Activated effector memory CD4-positive, alpha-beta T cell treated with Interleukin-2 at 50 U/mL for 16 hours (primary cell): ENCODE measurements at places on chromosomes 3 and 15.

- no peak for DNase-seq
Observed at GRCh38 chr3:30428251-30428650, 178.2 kb upstream of the TGFBR2 start.

DNA sequence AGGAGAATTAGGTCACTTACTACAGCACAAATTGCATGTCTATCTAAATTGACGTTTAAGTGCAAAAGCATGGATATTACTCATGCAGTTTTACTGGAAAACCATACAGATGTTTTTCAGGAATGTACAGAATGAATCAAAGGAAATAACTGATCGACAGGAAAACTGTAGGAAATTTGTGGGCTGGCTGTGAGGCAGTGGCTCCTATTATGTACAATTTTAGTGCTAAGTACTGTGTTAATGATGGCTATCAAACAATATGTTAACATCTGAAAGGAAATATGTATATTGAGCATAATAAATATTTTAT lies 6.9 kb downstream of the NUDT16 start:
- DNase-seq, result no peak

GRCh38 chr15:62894322-62895085 lies 148.0 kb upstream of the TPM1 start:
- DNase-seq, result no peak

DNA sequence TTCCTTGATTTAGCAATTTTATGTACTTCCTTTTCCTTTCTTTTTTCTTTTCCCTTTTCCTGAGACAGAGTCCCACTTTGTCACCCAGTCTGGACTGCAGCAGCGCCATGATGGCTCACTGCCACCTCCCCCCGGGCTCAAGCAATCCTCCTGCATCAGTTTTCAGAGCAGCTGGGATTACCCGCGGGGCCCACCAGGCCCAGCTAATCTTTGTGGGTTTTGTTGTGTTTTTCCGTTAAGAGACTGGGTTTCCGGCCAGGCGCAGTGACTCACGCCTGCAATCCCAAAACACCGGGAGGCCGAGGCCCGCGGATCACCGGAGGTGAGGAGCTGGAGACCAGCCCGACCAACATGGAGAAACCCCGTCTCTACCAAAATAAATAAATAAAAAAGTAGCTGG lies 17.7 kb downstream of the GOLGA8S start:
- DNase-seq, result no peak

GRCh38 chr15:65752151-65752700 lies 39.9 kb downstream of the DENND4A start:
- no peak for DNase-seq

DNA sequence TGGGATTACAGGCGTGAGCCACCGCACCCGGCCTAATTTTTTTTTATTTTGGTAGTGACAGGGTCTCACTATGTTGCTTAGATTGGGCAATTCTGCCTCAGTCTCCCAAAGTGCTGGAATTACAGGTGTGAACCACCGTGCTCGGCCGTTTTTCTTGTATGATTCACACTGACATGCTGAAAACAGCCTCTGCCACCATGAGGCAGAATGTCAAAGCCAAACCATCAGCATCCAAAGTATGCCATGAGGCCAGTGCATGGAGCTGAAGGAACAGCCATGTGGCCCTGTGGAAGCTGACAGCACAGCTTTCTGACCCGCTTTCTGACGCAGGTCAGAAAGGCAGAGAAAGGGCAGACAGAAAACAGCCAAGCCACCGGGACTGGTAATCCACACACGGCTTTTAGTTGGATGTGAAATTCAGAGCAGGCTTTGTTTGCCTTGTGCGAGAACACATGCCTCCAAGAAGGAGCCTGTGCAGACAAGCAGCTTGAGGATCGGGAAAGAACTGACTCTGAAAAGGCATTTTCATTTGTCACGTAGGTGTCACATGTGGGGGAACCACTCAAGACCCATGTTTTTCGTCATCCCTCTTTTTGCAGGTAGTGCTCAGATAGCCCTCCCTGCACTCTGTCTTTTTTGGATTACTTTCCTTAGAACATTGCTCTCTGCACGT lies 25.1 kb downstream of the XYLB start:
- DNase-seq, result no peak

DNA sequence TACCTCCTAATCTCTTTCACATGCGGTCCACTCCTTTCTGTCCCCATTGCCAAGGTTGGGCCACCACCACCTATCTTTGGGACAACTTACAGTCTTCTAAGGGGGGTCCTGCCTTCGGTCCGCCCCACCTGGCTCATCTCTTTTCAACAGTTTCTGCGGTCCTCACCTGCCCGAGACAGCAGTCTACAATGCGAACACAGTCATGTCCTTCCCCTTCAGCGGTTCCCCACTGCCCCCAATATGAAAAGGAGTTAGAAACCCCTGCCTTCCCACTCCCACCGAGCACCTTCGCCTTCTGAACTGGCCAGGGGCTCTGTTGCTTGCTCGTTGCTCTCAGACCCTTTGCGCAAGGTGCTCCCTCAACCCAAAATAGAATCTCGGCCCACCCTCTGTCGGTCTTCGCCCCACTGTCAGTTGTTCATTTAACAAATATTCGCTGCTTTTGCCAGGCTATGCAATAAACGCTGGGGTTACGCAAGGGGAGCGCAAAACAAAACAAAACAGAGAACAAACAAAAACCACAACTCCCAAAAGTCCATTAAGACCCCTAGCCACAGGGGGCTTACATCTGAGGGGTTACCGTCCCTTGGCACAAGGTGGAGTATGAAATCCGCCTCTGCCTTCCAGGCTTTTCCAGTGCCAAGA lies 611 bp upstream of the FANCI start:
- no peak for DNase-seq

DNA sequence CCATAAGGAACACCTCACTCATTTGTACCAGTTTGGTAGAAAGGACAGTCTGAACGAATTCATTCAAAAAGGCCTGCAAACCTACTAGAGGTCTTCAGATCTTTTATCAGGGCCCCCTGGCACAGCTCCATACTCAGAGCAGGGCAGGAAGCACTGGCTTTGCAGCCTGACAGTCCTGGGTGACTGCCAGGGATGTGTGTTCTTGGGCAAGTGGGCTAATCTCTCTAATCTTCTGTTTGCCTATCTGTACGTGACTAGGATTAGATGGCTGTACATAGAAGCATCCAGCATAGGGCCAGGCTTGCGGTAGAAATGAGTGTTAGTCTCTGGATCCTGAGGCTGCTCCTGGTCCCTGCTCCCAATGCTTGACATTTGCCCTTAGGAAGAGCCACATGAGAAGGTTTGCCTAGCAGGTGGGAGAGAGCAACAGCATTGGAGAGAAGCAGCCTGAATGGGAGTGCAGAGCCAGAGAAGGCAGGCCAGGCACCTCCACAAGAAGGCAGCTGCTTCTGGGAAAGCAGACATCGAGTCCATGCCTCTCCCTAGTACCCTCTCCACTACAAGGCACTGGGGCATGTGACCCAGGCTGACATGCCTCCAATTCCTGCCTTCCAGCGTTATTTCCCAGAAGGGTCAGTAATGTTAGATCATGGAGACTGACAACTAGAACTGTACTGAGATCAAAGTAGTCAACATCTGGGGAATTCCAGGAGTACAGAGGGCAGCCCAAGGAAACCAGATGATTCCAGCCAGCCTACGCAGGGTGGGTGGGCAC lies 1.0 kb upstream of the CXCR6 start:
- DNase-seq, result no peak

DNA sequence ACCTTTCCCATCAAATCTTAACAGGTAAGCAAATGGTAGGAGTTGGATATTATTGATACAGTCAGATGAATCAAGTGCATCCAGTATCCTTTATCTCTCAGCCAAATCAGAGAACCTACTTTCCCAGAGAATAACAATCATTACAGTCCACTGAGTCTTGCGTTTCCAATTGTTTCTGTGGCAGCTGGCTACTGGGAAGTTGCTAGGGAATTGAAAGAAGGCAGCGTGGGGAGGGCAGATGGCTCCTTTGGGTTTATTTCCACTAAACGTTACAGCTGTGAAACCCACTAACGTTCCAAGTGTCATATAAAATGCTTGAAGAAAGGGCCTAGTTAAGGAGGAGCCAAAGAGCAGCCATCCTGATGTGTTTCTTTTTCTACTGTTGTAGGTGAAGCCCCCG lies 78.4 kb downstream of the WDR72 start:
- DNase-seq, result no peak

- no peak for DNase-seq
Observed at GRCh38 chr3:32937331-32937730, 14.1 kb upstream of the CCR4 start.

DNA sequence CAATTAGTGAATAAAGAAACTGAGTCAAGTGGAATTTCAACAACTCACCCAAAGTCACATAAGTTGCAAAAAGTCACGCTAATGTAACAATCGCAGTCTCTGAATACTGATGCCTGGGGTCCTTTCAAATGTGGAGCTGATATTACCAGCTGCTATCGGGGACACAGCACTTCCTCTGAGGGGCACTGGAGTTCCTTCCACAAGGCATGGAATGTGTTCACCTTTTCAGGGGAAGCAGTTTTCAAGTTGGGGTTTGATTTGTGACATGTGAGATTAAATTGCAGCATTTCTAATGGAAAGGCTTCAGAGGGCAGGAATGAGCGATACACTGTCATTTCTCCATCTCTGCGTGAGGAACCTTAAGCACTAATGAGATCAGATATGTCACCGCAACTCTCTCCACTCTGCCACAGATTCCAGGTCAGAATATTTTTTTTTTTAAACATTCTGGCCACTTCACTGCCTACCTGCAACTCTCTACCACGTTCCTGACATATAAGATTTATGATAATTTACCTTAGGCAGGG lies 807.2 kb upstream of the CFAP20DC start:
- no peak for DNase-seq

DNA sequence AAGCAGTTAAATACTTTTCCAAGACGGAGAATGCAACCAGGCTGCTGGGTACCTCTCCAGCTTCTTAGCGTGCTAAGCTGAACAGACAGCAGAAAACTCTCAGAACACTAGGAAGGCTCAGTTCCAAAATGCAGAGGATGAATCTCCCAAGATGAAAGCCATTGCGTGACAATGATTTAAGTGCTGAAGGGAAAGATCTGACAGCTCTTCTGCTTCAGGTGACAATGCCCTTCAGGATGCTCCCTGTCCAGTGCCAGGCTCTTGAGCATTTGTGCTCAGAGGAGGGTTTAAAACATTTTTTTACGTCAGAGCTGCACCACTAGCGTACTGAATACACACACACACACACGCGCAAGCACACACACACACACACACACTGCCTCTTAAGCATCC lies 26.3 kb downstream of the ARHGEF3 start:
- no peak for DNase-seq

GRCh38 chr15:74129586-74130154 lies 716 bp upstream of the ISLR2 start:
- DNase-seq, result no peak

- no peak for DNase-seq
Observed at GRCh38 chr15:67190813-67191212, 63.6 kb downstream of the AAGAB start.

- DNase-seq, result no peak
Observed at GRCh38 chr3:67202053-67202452, 203.9 kb downstream of the KBTBD8 start.

DNA sequence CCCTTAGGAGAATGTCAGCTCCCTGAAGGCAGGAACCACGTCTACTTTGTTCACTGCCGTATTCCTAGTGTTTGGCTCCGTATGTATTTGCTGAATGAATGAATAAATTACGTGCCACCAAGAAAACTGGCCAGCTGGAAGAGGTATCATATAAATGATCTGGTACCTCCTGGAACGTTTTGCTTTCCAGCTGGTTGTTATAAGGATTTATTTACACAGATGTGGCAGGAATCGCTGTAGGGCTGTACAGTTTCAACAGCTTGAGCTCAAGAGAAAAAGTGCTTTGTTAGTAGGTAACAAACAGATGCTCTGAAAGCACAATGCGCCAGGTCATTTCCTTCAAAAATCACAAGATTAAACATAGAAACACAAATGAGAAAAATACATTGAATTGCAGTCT lies 108.8 kb upstream of the ATP2B2 start:
- DNase-seq, result no peak

GRCh38 chr3:151327571-151328198 lies 1.7 kb downstream of the P2RY13 start:
- DNase-seq, result no peak

DNA sequence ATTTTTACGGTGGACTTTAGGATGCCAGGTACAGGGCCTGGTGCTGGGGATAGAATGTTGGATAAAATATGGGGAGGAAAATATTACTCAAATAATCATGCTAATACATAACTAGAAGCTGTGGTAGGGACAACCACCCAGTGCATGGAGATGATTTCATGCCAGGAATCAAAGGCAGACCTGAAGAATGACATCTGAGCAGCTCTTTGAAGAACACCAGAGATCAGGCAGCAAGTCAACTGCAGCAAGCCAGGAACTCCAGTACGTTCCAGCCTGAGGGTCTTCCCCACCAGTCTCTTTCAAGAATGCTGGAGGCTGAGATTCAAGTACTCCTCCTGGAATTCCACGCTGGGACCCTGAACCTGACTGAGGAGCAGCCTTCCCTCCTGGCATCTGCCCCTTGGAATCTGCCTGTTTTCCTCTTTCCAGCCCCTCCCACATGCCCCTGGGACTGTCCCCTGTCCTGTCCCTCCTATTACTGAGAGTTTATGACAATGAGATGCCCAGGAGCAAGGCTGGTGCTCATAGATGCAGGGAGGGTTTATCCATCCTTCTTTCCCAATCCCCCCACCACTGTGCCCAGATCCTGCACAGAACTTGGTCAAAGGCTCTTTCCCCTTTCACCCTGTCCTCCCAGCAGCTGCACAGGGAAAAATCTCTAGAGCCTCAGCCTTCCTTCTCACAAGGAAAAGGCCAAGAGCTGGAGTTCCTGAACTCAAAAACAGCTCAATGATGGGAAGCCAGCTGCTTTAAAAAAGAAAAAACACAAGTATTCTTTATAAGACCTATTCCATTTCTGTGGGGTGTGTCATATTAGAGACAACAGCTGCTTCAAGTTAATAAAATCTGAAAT lies 68.0 kb downstream of the PDZRN3 start:
- no peak for DNase-seq

DNA sequence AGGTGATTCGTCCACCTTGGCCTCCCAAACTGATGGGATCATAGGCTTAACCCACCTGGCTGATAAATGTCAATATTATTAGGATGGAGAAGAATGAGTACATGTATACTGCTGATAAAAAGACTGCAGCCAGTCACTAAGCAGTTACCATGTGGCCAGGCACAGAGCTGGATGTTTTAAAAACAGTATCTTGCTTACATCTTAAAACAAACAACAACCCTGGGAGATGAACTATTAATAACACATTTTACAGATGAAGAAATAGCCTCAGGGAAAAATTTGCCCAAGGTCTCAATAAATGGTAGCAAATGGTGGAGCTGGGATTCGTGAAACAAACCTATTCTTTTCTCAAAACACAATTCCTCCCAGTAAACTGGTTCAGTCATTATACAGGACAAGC lies 18.1 kb downstream of the IL17RD start:
- DNase-seq, result no peak

GRCh38 chr3:5053021-5053831 lies 68.9 kb upstream of the ARL8B start:
- no peak for DNase-seq

- no peak for DNase-seq
Observed at GRCh38 chr15:42070279-42070975, 23.9 kb downstream of the PLA2G4D start.

DNA sequence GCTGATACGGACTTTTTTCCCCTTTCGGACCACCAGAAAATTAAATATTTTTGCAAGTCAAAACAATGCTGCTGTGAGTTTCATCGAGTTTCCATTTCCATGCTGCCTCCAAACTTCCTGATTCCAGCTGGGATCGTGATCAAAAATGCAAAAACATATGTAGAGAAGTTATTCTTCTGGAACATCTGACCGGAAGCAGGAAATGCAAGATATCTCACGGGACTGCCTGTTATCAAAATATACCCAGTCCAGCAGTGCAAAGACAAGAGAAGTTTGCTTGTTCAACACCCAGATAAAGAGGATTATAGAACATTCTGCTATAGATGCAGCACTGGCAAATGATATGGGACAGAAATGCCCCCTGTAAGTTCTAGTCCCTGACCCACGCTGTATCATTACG lies 726.7 kb upstream of the NR2F2 start:
- no peak for DNase-seq
